ENCODE measurements at places on chromosomes 1 and 21. TPM values are rescaled to one million over a fixed set of nuclear protein-coding genes. Genes with fewer than 3 reads are reported as not detected.
A peak's percentile ranks its signal among the peaks of the same experiment; 100 is the strongest.

The SYT6 gene
- total RNA-seq: 1.2 TPM

The FCN3 gene
- total RNA-seq: not detected

The PCP4L1 gene
- total RNA-seq: 1.1 TPM

The MAP3K21 gene
- total RNA-seq: 13.1 TPM

The TMCO4 gene
- total RNA-seq: 16.4 TPM

The NSL1 gene
- total RNA-seq: 41.1 TPM

DNA sequence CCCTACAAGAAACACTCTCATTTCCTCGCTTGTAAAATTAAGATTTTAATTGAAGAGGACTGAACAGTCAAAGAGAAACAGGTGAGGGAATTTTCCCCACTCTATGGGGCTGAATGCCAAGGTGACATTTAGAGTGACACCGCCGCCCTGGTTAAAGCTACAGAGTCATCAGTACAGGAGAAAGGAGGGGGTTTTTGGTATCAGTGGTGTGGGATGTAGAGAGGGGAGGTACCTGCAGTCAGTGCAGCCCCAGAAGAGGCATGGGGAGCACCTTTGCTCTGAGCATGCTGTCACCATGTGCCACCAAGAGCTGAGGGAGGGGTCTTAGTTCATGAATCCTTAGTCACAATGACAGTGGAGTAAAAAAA, 2.8 kb downstream of the DIRAS3 start:
- DNase-seq: no peak

DNA sequence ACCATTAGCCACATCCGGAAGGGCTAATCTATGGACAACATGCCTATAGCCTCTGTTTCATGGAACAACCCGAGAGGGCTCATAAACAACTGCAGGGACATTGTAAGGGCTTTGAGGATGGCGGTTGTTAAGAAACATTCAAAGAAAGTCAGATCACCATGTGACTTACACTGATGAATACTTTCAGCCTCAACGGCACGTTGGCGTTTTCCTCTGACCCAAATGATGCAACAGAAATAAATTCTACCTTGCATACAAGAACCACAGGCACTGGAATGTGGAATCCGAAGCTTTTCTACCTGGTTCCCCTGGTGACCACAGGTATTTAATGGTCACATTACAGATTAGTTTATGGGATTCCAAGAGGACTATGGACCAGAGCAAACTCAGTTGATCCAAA, 107.0 kb downstream of the CLIC6 start:
- DNase-seq: no peak

DNA sequence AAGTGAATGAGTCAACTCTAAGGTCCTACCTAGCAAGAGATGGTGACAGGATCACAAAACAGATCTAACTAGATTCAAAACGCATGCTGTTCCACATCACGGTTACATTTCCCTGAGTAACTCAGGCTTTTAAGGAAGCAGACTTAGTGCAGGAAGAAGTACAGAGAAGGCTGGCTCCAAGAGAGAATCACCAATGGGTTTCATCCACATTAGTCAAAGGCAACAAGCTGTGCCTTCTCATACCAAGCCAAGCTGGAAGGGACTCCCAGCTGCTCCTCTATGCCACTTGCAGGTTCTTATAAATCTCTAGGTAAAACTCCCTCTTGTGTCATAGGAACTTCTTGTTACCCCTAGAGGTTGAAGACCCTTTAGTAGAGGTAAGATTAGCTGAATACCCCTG, 109.0 kb downstream of the KCNH1 start:
- DNase-seq: no peak

DNA sequence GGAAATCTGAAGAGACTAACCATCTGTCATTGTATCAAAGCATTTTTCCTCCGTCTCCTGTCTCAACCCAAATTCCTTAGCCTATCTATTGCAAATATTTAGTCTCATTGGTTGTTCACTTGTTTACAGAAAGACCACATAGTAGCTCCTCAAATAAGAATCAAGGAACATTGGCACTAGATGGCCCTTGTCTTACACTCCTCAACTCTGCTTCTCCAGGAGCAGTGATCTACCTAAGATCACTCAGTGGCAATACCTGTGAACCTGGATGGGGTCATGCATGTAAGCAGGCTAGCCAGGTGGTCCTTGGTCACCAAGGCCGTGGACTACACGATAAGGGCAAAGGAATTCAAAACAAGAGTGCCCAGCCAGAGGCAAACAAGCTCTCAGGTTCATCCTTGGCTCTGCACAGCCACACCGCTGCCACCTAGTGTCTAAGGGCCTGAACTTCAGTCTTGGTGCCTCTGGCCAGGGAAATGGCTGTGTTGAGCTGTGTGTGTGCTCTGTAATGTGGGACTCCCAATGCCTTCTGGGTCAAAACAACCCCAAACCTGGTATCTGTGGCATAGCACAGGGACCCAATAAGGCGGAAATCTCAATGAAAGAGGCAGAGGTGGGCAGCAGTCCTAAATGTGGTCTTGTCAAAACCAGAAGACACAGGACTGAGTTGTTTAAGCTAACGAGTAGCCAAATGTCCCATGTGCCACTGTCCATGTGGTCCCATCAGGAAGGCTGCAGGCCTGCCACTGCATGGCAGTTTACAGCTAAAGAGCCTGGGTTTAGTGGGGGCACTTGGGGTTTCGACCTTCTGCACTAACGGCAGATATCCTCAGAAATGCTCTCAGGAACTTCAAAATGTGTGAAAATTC, 54.5 kb downstream of the GPR161 start:
- DNase-seq: peak; percentile 63

- DNase-seq: no peak
These were observed 10.0 kb upstream of the OLIG2 start for GRCh38 chr21:33015756-33016155.

- no peak for DNase-seq
These were observed 95.4 kb upstream of the USP24 start for GRCh38 chr1:55310505-55310971.

GRCh38 chr1:206514813-206515387, 7.6 kb downstream of the RASSF5 start:
- DNase-seq: no peak

GRCh38 chr1:54816951-54817350, 15.8 kb upstream of the TTC22 start:
- DNase-seq: no peak

- DNase-seq: no peak
These were observed 362.3 kb downstream of the HLX start for GRCh38 chr1:221241592-221241991.

DNA sequence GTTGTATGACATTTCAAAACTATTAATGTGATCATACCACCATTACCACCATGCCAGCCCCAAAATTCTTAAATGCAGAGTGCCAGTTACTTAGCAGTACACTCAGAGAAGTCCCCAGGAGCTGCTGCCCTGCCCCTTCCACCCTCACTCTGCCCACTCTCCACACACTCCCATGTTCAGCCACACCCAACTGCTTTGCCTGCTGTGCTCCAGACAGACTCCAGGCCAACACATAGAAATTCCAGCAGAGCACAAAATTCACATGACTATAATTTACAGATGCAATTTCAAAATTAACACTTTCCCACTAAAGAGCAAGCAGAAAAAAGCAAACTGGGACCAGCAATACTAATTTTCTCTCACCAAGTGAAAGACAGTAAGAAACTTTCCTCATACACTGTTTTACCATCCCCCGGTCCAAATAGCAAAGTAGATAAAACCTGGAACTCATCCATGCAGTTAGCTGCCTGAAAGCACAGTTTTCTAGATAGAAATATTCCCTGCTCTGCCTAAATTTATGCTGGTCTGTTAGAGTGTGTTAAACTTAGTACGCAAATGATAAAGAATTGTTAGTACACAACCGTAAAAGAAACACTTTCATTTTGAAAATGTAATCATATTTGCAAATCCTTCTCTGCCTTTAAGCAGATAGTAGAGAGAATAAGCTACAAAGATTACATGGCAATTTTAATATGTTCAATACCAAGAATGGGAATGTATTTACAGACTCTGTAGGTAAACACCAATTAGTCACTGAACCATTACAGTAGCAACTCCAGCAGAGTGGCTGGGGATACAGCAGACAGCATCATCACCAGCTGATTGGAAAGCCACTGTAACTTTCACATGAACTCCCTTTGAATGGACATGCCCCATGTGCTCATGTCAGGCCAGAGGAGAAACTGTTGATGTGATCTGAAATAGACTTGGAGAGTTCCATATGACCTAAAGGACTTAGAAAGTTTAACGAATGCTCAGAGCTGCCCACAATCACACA, 176.5 kb downstream of the VAV3 start:
- DNase-seq: no peak

DNA sequence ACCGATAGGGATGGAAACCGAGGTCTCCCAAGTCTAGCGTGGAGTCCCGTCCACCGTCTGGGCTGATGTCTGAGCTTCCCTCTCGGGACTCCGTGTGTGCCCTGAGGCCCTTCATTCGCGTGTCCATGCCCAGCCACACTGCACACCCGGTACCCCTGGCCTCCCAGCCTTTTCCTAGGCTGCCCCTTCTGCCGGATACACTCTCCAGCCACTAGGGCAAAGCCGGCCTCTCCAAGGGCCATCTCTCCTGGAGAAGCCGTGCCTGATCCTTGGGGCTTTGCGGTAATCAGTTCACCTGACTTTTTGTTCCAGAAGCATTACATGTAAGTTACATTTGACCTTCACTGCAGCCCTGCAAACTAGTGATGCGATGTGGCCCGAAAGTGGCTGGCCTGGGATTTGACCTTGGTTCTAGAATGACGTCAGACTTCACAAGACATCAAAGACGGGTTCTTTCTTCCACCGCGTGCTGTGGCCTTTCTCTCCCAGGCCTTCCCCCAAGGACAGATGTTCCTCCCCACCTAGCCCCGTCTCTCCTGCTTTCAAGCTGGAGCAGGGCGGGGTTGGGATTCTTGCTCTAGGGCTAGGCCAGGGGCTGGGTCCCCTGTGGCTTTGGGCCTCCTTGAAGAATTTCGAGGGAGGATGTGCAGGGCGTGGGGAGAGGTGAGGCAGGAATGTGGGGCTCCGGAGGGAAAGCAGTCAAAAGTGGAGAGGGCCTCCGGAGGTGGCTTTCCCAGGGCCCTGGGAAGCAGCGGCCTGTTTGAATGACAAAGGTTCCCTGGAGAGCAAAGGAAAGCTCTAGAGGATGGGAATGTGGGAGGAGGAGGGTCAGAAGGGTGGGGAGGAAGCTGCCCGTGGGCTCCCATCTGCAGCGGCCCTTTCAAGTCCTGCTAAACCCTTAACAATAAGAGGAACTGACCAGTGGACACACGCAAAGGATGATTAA, 49.7 kb upstream of the SLC2A1 start:
- DNase-seq: no peak

DNA sequence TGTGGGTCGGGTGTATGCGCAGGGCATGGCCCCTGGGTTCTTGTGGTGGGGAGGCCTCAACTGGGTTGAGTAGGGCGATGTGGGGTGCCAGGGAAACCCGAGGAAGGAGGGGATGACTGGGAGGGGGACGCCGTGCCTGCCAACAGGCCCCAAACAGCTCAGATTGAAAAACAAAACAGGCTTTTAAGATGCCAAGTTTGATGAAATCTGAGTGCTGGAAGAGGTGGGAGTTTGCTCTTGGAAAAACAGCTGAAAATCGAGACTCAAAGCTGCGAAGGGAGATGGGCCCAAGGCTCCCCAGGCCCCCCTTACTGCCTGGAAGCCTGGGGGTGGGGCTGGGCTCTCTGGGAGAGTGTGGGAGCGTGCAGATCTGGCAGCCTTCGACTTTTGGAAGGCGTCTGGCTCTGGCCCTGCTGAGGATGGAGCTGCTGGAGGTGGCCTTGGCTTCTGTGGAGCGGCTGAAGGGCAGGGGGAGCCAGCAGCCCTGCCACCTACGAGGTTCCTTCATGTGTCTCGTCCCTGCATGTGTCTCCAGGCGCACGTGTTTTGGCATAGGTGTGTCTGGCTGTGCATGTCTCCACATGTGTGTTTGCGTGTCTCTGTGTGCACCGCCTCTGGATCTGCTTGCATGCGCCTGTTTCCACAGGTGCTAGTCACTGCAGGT, 33.3 kb downstream of the PTPRF start:
- no peak for DNase-seq

DNA sequence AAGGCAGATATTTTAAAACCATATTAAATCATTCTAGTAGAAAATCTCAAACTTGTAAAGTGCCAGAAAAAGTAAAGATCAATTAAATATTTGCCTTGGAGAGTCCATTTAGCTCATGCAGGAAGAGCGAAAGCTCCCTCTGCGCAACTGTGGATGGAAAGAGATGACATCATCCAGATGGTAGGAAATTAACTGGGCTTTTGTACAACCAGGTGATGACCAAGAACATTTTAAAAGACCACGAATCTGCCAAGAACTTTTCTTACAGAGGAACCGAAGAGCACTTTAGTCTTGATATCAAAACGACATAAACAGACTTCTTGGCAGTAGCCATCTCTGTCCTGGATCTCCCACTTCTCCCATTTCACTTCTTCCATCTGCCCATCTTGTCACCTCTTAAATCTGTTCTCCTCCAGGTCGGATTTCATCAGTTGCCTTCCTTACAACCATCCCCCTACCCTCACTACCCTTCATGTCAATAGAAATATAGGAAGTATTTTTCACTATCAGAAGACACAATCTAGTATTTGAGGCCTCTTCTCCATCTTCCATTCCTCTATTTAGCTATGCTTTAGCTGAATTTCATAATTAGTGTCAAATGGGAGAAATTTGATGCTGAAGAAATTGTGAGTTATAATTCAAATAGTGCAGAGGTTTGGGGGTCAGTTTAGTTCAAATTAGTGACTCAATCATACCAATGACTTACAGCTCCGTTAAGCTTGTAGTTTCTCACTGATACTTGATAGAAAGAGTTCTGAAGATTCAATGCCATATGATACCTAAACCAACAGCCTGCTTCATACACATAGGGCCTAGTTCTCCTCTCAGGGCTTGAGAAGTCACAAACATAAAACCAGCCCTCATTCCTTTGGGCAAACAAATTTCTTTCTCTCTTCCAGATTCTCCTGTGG, 22.0 kb upstream of the DNASE2B start:
- no peak for DNase-seq

DNA sequence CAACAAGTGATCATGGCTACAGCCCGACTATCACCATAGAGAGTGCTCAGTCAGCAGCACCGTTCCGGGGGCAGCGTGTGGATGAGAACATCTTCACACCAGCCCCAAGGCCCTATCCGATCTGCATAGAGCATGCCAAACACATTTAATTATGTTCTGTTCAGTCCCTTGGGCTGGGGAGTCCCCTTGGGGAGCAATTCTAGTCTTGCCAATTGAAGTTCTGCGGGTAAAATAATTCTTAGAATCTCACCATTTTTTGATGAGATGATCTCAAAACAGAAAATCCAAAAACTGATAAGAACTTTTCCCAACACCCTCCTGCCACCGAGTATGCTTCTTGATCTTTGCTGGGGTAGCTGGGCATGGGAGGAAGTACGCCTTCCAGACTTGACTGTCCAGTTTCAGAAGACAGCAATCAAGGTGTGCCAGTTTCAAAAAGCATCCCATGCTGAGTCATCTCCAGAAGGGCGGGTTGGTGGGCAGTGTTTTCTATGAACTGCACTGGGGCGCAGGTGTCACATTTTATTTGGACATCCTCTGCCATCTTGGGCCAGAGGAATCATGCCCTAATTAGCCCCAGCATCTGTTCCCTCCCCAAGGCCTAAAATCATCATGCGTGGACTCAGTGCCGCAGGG, 20.8 kb upstream of the PTPRF start:
- no peak for DNase-seq

Measured in progenitor cell of endocrine pancreas (in vitro differentiated cells).